Stimulated activated CD4-positive, alpha-beta T cell treated with anti-CD3 and anti-CD28 coated beads, Interleukin-1b, Interleukin-23, amount 100 ng/mL, for 1 hour (primary cell): ENCODE measurements at places on chromosomes 12 and 14.

GRCh38 chr12:72995616-72996015 is 723.4 kb downstream of the TRHDE start:
- DNase-seq, result no peak

DNA sequence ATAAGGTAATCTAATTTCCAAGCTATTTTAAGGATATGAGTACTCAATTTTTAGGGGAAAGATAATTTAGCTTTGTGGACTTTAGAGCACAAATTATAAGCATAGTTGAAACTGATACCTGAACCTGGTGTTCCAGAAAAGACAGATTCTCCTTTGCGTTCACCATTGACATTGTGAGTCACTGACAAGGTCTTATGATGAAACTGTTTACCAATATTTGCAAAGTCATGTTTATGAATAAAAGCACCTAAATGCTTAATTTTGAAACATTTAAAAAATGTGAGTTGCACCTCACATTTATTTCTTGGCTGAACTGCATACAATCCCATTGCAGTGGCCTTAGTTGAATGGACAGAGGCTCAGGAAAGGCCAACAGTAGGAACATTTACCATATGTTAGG is 3.9 kb downstream of the BCAT1 start:
- DNase-seq, result no peak

DNA sequence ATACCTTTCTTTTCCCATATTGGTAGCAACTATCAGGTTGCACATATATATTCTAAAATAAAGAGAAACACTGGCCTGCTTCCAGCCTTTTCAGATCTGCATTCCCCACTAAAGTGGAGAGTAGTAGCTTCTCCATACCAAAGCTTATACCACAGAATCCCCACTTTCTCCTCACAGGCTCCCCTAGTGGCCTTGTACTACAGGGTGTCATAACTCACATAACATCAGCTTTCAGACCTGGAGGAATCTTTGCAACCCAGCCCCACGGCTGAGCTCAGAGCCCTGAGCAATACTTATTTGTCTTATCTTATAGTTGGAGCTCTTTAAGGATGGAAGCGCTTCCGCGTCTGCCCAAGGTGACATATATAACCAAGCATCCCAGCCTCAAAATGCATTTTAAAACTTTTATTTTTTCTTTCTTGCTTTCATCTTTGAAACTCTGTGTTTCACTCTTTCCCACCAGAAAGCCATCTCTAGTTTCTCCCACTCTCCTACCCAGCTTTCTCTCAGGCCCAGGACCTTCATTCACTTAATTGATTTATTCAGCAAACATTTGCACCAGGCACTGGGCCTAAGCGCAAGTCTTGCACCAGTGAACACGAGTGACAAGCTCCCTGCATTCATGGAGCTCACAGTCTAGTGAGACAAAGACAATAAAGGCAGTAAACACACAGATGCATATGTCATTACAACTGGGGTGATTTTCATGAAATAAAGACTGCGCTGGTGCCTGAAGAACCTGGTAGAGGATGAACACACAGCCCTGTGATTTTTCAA is 254.7 kb downstream of the IPO8 start:
- DNase-seq, result no peak

DNA sequence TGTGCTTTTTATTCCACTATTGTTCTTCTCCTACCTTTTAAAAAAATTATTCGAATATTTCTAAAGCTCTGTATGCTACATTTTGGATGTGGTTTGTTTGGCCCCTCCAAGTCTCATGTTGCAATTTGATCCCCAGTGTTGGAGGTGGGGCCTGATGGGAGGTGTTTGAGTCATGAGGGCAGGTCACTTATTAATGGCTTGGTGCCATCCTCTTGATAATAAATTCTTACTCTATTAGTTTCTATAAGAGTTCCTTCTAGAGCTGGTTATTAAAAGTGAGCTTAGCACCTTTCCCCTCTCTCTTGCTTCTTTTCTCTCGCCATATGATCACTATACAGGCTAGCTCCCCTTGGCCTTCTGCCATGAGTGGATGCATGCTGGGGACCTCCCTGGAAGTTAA is 445.6 kb upstream of the PDE3A start:
- DNase-seq, result no peak

GRCh38 chr12:58105225-58106119 is 164.1 kb downstream of the ATP23 start:
- DNase-seq, result no peak

DNA sequence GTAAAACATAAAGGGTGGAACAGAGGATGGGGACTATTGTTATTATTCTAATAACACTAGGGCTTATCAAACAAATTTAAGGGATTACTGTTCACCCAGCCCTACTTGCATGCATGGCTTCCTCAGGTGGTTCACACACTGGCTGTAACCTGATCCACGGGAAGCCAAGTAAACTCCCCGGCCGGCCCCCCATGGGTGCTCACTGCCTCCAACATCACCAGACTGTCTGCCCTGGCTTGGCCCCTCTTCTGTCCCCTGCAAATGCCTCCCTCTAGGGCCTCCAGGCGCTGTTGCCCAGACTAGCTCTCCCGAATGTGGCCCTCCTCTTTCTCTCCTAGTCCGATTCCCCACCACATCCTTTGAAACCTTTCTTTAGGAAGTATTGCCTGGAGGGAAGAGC is 18.6 kb downstream of the FAIM2 start:
- no peak for DNase-seq

DNA sequence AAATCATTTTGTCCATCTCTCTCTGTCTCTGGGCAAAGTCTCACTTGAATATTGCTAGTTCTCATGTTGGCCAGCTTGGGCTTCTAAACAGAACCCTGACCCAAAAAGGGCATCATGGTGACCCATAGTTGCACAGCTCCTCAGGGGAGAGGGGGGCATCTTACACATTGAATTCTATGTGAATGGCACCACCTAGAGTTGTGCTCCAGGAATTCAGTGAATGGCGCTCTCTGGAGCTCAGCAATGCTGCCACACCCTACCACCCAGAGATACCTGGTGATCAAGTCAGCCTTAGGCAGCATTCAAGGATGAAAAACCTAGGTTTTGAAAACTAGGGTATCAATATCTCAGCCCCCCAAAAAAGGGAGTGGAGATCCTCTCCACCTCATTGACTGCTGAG is 50.6 kb downstream of the SMUG1 start:
- DNase-seq, result no peak

GRCh38 chr14:92362781-92363235 is 39.8 kb downstream of the SLC24A4 start:
- no peak for DNase-seq

- DNase-seq, result peak; percentile 24
These were observed 23.3 kb downstream of the GABARAPL1 start for GRCh38 chr12:10235761-10236631.

DNA sequence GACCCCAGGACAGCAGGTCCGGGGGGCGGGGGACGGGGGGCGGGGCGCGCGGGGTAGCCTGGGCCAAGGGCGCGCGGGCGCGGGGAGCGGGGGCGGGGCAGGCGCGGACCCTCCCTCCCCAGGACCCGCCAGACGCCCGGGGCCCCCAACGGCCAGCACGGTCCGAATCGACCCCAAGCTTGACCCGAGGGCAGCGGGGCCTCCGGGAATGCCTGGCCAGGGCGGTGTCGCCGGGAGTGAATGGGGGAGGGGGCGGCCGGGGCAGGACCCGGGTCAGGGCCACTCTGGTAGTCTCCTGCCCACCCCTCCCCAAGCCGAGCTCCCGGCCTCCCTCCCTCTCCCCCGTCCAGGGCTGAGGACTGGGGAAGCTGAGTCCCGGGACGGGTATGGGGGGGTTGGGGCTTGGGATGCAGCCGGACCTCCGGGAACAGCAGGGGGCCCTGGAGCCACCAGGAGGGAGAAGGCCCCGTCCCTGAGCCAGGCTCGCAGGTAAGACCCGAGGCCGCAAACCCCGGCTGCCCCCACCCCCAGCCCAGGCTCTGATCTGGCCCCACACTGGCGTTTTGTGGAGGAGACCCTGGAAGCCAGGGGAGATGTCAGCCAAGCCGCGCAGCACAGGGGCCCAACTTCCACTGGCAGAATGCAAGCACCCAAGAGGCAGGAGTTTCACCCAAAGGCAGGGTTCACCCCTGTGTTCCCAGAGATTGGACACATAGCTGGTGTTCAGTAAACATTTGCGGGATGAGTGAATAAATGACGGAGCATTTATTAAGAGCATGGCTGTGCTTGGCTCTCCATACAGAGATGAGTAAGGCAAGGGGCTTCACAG is 545 bp upstream of the GALNT9 start:
- no peak for DNase-seq

GRCh38 chr14:38329246-38329645 is 73.4 kb upstream of the CLEC14A start:
- no peak for DNase-seq

- no peak for DNase-seq
These were observed 154.8 kb upstream of the PRKD1 start for GRCh38 chr14:30082486-30082885.

- no peak for DNase-seq
These were observed 182.0 kb downstream of the DAD1 start for GRCh38 chr14:22407033-22407432.

- no peak for DNase-seq
These were observed 1095.2 kb downstream of the FSCB start for GRCh38 chr14:43411841-43412240.

- DNase-seq, result no peak
These were observed 29.3 kb downstream of the STX2 start for GRCh38 chr12:130809791-130810190.

DNA sequence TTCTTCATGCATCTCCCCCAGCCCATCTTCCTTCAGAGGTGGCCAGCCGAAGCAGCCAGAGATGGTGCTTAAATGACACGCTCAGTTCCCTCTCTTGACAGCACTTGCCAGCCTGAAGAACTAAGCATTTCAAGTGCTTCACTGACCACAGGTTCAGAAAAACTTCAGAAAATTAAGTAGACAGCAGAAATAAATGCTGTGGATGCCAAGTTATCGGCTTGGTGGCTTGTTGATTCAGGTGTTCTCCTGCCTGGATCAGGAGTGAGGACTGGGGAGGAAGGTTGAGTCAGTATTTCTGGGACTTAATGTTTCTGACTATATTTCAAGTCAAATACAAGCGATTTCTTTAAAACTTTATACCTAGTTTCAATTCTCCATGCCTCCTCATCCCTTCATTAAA is 58.2 kb downstream of the CRACR2A start:
- DNase-seq, result no peak

GRCh38 chr12:64610079-64610659 is at the start of gene RASSF3:
Gene RASSF3, plus strand, starts transcription at chr12:64610495. Its CDS starts 138 bp downstream, at chr12:64610633.
- DNase-seq, result peak; percentile 47

DNA sequence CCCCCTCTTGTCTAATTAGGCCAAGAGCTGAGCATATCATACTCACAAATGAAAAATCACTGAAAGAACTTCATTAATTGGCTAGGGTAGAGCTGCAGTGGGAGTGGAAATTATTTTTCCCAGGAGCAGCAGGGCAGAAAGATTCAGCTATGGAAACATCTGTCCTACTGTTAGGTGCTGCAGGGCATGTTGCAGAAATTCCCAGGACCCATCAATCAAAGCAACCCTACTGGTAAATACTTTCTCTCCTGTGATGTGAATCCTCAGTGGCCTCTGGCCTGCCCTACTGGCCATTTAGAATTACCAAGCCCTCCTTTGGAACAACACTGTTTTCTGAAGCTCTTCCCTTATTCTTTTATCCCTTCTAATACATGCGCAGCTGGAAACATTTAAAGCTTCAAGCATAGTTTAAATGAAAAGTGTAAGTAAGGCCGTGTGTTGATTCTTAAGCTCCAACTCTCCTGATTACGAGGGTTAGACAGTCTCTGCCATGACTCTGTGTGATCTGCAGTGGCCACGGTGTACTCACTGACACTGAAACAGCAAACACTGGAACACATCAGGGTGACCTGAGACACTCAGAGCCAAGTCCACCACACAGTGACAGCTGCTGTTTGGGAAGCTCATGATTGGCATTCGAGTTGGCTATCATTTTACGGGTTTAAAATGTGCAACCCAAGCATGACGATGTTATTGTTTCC is 62.6 kb upstream of the TMCC3 start:
- DNase-seq, result no peak

- DNase-seq, result no peak
These were observed 73.8 kb downstream of the DIO3 start for GRCh38 chr14:101634850-101635748.

DNA sequence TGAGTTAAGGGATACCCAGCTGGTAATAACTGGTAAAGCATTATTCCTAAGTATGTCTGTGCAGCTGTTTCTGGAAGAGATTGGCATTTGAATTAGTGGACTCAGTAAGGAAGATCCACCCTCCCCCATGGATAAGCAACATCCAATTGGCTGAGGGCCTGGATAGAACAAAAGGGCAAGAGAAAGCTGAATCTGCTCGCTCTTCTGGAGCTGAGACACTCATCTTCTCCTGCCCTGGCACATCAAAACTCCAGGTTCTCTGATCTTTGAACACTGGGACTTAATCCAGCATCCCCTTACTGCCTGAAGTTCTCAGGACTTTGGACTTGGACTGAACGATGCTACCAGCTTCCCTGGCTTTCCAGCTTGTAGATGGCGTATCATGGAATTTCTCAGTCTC is 63.1 kb upstream of the CNOT2 start:
- DNase-seq, result no peak

DNA sequence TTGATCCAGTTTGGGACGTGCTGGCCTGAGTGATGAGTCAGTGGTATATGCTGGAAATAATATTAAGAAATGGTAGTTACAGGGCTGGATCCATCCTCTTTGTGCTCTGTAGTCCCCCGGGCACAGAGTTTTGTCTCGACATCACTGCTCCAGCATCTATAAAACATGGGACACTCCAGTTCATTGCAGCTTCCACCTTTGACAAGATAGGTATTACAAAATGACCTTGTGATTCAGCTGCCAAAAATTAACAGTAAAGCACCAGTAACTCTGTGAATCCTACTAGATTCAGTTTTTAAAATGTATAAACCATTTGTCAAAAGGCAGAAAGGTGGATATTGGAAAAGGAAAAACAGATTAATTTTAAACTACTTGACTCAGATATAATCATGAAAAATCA is 14.6 kb upstream of the GNG2 start:
- DNase-seq, result no peak

GRCh38 chr14:91078095-91078737 is 17.8 kb upstream of the RPS6KA5 start:
- no peak for DNase-seq

DNA sequence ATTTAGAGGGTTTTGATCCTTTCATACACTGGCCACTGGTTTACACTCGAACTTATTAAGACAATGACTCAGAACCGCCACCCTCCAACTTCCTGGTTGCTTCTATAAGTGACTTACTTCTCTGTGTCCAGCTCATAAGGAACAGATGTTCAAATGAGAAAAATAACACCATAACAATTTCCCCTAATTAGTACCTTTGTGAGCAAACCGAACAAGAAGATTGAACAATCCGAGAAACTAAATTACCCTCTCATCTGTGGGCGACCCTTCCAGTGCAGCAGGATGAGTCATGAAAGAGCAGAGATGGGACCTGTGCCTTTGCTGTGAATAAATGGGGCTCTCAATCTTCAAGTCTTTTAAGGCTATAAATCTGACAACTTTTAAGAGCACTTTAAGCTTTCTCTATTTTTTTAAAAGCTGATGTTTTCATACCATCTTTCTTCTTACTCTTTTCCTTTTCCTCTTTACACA is 146.8 kb upstream of the RASSF8 start:
- DNase-seq, result no peak
